ENCODE measurements at places on chromosomes 6 and 20. TPM values are rescaled to one million over a fixed set of nuclear protein-coding genes. Genes with fewer than 3 reads are reported as not detected.

Gene TREML2
- 0.10 TPM for total RNA-seq

Gene RWDD2A
- total RNA-seq: 4.4 TPM

Gene C2
- total RNA-seq: 0.82 TPM

Gene RAET1G
- total RNA-seq: 3.8 TPM

Gene PDYN
- total RNA-seq: not detected

Gene SLC24A3
- 0.15 TPM for total RNA-seq

DNA sequence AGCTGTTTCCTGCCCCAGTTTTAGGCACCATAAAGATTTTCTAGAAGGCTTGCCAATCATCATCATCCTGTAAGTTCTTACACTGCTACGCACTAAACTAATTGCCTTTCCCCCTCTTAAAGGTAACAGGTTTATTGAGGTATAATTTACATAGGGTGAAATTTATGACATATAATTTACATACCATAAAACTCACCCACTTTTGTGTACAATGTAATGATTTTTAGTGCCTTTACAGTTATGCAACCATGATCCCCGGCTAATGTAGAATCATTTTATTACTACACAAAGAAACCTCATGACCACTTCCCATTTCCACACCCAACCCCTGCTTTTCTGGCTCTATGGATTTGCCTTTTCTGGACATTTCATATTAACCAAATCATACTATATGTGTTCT is 21.1 kb downstream of the GCNT2 start:
- DNase-seq: no peak

DNA sequence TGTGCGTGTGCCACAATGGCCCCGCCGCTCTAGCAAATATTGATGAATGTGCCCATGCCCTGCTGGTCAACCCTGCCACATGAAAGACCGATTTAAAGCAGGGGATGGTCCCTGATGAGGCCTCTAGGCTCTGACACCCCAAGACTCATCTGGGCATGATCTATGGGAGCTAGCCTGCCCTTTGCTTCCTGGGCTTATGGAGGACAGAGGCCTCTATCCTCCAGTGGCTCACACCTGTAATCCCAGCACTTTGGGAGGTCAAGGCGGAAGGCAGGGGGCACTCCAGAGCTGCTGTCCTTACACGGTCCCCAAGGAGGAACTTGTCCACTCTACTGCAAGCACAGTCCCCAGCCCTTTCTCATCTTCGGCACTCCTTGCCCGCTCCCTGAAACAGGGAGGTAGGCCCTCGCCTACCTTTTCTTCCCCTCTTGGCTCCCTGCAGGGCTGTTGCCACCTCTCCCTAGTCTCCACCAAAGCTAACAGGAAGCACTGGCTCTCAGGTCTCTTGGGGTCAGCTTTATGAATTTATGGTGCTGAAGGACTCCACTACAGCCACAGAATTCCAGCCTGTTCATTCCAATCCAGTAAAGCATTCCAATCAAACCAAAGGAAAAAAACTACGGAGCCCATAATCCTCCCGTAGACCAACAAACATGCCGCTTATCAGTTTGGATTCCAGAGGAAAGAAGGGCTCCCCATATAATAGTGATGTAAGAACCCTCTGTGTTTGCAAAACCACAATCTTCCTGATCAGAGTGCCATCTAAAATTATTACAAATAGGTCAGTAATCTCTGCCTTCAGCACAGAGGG is 48.7 kb upstream of the FOXQ1 start:
- no peak for DNase-seq

GRCh38 chr20:23320317-23320716 is 30.3 kb upstream of the NXT1 start:
- no peak for DNase-seq

DNA sequence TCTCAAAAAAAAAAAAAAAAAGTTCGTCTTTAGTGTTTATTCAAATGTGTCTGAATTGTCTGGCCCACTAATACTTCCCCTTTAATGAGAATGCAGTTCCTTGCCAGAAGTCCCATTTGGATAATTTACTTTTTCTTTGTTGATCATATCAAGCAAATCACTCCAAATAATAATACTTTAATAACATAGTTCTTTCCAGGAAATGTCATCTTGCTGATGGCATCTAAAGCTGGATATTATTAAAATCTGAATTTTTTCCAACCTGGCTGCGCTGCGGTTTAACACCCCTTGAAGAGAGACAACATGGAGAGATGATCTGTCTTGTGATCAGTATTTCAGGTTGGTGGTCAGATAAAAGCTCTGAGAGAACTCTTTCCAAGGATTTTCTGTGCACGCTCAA is 111.2 kb upstream of the CNKSR3 start:
- DNase-seq: no peak

GRCh38 chr20:19615629-19616028 is 142.4 kb upstream of the RIN2 start:
- DNase-seq: no peak

All from endothelial cell (in vitro differentiated cells).